Naive thymus-derived CD4-positive, alpha-beta T cell (primary cell): ENCODE measurements at places on chromosomes 11 and 22. TPM values are rescaled to one million over a fixed set of nuclear protein-coding genes. Genes with fewer than 3 reads are reported as not detected.

CLMP gene
- total RNA-seq: 0.27 TPM

C1QTNF4 gene
- 2.3 TPM for total RNA-seq

DNA sequence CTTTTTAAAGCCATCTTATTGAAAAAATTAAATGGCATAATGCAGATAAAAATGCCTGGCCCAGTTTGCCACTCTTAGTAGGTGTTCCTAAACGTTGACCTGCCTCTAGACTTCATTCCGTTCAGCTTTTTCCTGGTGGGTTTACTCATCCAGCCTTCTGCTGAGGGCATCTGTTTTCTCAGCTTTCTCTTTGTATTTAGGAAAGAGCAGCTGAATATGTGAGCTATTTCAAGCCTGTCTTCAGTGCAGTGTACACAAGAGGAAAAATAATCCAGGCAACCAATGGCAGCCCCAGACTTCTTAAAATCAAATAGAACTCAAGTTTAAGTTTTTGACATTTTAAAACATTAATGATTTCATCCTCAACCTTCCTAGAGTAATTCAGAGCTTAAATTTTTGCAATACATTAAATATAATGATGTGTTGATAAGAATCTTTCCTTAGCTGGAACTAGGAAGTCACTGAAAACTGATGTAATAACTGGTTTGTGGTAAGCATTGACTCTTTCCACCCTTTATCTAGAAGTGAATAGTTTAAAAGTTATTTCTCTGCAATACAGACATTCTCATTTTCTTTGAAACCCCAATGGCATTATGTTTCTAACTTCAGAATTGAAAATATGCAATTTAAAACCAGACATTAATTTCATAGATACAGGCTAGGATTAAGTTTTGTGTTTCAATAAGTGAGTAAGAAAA, 165.4 kb downstream of the AASDHPPT start:
- DNase-seq: no peak

- no peak for DNase-seq
Observed at GRCh38 chr11:76658651-76659650, 11.6 kb downstream of the LRRC32 start.

- no peak for DNase-seq
Observed at GRCh38 chr11:18766015-18766414, 25.6 kb downstream of the PTPN5 start.
